ENCODE measurements at places on chromosomes 5 and 9.

GRCh38 chr5:133531178-133531577, 81.2 kb downstream of the FSTL4 start:
- DNase-seq: no peak

- DNase-seq: no peak
Observed at GRCh38 chr5:157497875-157498611, 38.0 kb downstream of the NIPAL4 start.

DNA sequence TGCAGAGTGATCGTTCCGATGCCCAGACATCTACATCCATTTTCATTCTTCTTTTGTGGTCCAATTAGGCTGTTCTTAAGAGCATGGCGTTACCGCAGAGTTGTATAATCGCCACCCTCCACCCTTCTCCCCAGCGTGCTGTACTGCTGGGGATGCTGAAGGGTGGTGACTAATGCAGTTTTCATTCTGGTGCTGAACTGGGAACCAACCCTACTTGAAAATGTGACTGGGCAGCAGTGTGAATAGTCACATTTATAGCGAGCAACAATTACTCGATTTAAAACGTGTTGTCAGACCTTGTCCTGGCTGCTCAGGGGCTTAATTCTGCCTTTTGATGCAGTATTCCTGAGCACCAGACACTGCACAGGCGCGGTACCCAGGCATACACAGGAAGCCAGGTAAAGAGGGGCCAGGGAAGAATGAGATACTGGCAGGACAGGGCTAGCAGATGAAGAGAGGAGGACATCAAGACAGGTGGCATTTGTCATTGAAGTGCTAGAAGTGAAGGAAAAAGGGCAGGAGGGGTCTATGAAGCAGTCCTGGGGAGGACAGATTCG, 719 bp upstream of the ISCA1 start:
- no peak for DNase-seq

DNA sequence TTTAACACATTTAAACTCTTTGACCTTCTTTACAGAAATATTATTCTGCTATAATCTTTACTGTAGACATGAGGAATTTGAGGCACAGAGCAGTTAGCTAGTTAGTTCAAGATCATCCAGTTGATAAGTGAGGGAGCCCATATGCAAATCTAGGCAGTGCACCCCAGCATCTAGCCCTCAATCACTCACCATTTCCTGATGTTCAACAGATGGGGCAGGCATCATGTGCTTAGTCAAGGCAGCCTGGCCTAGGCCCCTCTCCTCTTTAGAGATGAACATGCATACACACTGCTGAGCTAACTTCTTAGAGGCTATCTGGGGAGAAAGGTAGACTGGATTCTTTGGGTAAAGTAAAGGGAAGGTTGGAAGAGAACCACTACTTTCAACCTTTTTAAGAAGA, 206.8 kb upstream of the SLC24A2 start:
- no peak for DNase-seq

DNA sequence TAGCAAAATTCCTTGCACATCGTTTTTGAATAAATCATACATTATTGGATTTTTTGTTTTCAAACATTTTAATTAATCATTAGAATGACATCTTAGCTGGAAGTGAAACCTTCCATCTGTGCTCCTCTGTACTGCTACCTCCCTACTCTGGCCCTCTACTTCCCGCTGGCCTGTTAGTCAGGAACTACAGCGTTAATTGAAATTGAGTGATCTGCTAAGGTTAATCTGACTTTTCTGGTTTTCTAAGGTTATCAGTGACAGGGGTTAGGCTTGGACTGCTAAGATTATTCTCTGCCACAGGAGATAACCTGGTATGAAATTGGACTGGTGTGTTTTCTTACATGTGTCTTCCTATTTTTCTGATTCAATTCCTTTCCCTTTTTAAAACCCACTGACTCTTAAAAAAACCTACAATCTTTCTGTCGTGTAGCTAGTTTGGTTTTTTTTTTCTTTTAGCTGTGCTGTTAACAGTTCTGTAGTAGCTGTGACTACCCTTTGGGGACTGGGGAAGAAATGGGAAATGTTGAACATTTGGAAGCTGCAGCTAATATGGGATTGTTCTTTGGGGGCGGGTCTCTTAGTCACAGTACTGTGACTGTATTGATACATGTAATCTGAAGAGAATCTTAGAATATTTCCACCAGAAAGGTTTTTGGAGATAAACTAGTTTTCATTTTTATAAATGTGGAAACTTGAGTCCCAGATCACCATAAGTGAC, 4.6 kb downstream of the KIF2A start:
- DNase-seq: no peak

- no peak for DNase-seq
Observed at GRCh38 chr9:87464992-87465378, 32.7 kb upstream of the DAPK1 start.

- no peak for DNase-seq
Observed at GRCh38 chr5:121668635-121669034, 183.0 kb upstream of the FTMT start.

GRCh38 chr5:10524376-10525123, 39.3 kb upstream of the ANKRD33B start:
- DNase-seq: no peak

GRCh38 chr9:1698991-1699390, 316.2 kb upstream of the SMARCA2 start:
- no peak for DNase-seq

DNA sequence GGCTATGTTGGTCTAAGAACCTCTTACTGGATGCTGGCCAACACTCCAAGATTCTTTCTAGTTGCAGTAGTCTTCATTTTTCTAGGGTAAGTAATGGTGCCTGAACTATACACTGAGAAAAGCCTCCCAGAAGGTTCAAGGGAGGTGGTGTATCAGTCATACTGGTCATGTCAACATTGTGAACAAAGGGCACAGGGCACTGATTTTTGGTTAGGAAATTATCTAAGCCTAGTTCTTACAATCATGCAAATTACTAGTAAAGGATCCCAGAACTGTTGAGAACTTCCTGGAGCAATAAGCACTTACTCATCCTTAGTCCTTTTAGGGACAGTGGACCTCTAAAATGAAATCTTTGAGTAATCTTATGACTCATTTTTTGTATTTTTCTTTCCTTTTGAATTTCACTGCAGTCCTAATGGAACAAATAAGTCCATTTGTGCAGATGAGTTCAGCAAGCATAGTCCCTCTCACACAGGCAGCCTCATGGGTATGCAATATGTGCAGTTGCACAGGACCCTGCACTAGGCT, 21.1 kb upstream of the CDC42SE2 start:
- DNase-seq: no peak

DNA sequence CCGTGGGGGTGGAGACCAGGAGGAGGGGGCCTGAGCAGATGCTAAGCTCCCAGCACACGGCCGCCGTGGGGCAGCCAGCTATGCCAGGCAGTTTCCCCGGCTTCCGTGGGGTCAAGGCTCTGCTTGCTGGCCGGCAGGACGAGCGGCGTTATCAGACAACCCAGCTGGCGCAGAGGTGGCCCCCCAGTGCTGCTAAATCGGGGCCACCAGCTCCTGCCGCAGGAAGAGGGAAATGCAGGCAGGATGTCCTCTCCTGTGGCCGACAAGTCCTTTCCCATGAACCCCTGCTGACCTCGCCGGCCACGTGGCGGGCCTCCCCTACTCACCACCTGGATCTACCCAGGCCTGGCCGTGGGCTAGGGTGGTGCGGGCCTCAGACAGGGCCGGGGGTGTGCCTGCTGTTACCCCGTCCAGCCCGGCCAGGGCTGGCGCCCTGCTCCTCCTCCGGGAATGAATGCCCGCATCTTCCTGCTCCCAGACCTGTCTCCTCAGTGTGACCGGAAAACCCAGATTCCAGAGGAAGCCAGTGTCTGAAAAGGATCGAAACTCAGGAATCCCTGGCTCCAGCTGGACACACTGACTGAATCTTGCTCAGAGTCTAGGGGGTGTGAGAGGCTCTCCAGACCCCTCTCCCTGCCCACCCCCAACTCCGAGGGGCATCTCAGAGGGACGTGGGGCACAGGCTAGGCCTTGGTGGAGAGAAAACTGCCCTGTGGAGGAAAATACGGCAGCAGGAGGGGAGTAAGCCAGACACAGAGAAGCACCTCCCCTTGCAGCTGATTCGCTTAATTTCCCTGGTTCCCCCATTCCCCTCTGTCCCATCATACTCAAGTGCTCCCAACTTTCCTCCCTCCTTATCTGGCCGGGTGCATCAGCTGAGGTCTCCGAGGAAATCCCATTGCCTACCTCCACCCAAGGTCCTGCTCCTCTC, 3.9 kb downstream of the FLT4 start:
- DNase-seq: no peak

GRCh38 chr9:109117856-109118807, 1.6 kb downstream of the TMEM245 start:
- peak; percentile 57 for DNase-seq

- no peak for DNase-seq
Observed at GRCh38 chr5:78001197-78001596, 225.1 kb upstream of the TBCA start.

DNA sequence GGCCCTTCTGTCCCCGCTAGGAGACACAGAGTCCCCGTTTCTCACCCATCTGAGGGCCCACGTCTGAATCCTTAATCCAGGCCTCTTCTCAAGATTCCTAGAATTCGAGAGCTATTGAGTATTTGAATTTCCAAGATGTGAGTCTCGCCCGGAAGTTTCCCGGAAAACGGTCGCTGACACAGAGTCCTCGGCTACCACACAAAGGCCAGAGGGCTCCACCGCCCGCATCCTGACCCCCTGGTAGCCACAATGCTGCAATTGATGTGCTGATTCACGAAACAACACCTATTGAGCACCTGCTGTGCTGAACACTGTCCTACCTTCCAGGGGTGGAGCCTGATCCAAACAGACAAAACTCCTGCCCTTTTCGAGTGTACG, 670 bp upstream of the FBP1 start:
- no peak for DNase-seq

- no peak for DNase-seq
Observed at GRCh38 chr5:142913728-142914338, 143.7 kb downstream of the ARHGAP26 start.

DNA sequence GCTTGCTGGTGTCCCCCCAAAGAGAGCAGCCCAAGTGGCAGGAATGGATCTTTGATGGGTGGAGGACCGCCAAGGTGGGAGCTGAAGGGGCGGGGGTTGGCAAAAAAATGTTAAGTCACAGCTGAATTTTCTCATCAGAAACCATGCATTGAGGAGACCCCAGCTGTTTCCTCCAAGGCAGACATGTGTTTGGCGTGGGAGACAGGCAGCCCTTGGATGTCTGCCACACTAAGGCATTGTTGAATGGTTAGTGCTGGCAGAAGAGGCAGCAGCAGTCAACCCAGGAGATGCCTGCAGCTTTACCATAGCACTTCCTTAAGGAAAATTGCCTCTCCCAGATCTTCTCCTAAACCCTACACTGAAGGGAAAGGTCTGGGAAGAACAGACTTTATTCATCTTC, 394.9 kb upstream of the CD180 start:
- no peak for DNase-seq

DNA sequence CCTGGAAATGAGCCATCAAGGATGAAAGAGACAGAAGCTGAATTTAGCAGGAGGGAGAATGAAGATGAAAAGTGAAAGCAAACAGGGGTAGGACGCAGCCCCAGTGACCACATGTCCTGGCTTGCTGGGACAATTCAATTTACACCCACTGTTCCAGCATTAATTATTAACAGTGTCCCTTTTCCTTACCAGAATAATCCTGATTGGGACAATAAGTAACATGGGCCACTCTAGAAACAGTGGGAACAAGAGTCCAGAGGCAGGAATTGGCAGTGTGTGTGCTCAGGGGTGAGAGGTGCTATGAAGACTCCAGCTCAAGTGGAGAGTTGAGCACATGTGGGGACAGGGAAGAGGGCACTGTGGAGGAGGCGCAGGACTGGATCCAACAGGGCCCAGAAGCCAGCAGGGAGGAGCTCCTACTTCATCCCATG, 147.1 kb downstream of the C5orf15 start:
- no peak for DNase-seq

GRCh38 chr5:53011233-53011632, 22.1 kb downstream of the ITGA2 start:
- no peak for DNase-seq

GRCh38 chr5:41871852-41872251, 1.6 kb upstream of the OXCT1 start:
- no peak for DNase-seq

DNA sequence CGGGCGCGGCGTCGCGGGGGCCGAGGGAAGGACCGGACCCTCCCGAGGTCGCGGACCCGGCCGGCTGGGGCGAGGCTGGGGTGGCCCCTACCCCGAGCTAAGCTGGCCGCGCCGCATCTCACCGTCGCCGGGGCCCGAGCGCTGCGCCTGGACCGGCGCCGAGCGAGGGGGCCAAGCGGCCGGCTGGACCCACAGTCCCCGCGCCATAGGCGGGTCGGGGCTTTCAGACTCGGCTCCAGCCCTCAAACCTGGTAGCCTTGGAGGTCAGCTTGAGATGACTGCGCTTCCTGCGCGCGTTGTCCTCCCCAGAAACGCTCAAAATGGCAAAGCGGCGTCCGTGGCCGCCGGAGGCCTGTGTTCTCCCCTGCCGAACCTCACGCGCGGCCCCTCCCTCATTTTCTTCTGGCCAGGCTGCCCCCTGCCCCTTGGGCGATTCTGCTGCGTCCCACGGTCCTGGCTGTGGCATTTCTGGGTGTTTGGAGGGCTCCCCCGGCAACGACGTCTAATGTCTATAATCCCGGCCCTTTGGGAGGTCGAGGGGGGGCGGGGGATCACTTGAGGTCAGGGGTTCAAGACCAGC, 8.7 kb upstream of the GRIN1 start:
- no peak for DNase-seq

DNA sequence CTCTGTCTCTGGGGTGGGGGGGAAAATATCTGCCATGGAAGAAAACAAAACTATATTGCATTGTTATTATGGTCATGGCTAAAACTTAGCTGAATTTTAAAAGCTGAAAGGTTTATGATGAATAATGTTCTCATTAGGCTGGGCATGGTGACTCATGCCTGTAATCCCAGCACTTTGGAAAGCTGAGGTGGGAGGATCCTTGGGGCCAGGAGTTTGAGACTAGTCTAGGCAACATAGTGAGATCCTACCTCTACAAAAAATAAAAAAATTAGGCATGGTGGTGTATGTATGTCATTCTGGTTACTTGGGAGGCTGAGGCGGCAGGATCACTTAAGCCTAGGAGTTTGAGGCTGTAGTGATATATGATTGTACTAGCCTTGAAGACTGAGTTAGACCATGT, 44.5 kb downstream of the IPO11 start:
- DNase-seq: no peak

DNA sequence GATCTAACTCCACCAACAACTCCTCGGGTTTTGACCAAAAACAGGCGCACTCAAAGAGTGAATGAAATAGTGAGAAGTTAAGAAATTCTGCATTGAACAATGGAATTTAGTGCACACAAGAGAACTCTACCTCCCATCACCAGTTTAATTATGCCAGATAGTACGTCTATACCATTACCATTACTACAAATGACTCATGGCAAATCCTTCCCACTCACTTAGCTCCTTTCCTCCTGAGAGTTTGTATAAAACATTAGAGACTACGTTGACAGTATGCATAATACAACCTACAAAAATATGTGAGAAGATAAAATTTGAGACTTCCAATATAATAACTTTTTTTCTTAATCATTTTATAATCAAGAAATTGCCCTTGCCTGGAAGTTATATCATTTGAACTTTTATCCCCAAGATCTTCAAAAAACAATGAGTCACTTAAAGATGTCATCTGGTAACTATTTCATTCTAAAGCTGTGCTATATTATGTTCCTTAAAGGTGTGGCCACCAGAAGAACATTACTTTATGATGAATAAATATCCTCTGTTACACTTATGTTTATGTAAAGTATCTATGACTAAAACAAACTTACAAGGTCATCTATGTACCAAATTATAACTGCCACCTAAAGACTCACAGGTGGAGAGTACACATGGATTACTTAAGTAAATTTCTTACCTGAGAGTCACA, 297.9 kb upstream of the PTGER4 start:
- DNase-seq: no peak
